NCI-H510A (cell line): ENCODE measurements at places on chromosomes 12 and 14.

- no peak for DNase-seq
These were observed at the start of gene PAH for GRCh38 chr12:102917026-102917787. PAH (minus strand) TSS chr12:102917244; CDS start chr12:102917130, 114 bp downstream.

GRCh38 chr14:97380539-97380941 is 583.4 kb downstream of the VRK1 start:
- no peak for DNase-seq

GRCh38 chr12:43992856-43993255 is 157.0 kb downstream of the TMEM117 start:
- DNase-seq: no peak

GRCh38 chr14:21244544-21244943 is 24.7 kb downstream of the HNRNPC start:
- DNase-seq: no peak

GRCh38 chr14:71355324-71356201 is 448.3 kb downstream of the PCNX1 start:
- DNase-seq: no peak

GRCh38 chr14:59342516-59343484 is 122.4 kb downstream of the GPR135 start:
- DNase-seq: no peak

- DNase-seq: no peak
These were observed 12.1 kb downstream of the SLC7A8 start for GRCh38 chr14:23171222-23171975.

DNA sequence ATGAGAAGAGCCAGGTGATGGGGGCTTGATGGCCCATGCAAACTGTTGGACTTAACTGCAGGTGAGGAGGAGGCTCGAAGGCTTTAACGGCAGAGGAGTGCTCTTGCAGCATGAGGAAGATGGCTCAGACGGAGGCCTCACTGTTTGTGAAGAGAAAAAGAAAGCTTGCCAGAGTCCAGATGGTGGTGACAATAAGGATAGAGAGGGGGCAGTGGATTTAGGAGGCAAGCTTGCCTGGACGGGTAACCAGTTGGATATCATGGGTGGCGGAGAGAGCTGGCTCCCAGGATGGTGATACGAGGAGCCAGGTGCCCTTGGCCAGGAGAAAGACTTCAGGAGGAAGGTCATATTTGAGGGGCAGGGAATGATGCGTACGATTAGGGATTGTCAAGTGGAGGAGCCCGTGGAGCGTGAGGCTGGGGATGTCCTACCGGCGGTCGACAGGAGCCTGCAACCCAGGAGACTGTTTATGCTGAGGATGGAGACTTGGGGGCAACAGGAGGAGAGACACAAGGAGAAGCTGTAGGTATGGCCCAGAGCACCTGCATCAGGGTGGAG is 71.8 kb downstream of the CACNA1C start:
- no peak for DNase-seq

- no peak for DNase-seq
These were observed 48.7 kb upstream of the USP15 start for GRCh38 chr12:62211510-62211909.

GRCh38 chr12:110965574-110965973 is 45.2 kb upstream of the MYL2 start:
- DNase-seq: no peak

DNA sequence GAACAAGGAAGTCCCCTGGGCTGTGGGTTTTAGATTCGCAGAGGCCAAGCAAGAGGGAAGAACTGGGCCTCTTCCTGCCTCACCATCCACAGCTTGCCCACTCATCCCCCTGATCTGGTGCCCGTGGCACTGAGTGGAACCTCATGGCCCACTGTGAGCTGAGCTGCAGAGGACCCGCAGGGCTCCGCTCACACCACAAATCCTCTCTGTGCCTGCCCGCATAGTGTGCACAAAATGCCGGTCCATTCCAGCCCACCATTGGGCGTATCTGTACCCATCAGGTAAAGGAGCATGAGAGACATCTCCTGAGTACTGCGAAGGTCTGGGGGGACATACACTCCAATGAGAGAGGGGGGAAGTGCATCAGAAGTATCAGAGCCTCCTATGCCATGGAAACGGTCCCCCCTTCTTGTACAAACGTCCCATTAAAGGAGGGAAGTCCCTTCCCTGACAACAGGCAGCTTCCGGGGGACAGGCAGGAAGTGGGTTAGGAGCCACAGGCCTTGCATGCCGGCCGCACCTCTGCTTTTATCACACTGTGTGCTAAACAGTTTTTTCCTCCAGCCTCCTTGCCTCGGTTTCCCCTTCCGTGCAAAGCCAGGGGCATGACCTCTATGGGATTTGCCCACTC is 309.4 kb upstream of the DIO3 start:
- no peak for DNase-seq

- DNase-seq: no peak
These were observed 313.4 kb downstream of the ETNK1 start for GRCh38 chr12:22938323-22938722.

DNA sequence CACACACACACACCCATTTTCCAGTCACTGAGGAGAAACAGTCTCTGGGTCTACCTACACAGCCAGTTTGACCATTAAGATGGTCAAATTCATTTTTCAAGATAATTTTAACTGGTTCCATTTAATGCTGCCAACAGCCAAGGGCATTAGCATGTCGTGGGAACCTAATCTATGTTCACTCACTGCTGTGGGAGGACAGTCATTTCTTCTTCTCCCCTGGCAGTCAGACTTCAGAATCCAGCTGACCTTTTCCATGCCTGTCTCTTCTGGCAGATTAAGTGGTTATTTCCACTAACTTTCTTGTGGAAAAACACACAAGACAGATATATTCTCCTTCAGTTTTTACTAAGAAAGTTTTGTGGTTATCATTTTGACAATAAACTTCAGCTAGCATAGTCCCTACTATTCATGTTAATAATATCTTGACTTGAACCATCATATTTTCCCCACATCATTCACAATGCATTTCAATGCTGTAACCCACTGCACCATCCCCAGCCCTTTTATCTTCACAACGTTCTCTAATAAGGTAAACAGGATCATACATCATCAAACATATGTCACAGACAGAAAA is 82.2 kb downstream of the DAD1 start:
- DNase-seq: no peak

DNA sequence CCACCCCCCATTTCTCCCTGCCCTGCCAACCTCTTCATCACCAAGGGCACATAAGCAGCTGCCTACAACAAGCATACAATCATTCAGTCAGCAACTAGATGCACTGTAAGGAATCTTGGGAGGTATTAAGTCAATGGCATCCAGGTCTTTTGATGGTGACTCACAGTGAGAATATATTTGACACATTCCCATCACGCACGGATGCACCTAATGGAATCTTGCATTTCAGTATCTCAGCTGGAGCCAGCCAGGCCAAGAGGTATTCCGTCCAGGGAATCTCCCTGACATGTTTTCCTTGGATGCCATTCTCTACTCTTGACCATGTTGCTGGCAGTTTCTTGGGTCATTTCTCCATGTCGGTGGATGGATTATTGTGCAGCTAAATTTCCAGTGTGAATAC is 73.9 kb upstream of the CAPRIN2 start:
- DNase-seq: no peak

DNA sequence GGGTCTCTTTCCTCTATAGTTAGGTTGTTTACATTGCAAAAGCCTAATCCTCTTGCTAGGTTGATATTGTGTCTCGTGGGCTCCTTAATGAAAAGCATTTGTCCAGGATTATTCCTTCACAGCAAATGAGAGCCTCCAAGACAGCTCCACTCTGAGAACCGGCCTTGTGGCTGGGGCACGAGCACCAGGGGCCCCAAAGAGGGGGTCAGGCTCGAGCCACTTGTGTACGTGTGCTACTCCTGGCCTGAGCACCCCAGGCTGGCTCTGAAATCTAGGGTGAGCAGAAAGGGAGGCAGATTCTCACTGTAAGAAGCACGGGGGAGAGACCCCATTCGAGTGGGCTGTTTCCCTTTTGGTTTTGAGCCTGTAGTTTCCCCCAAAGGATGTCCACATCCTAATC is 45.0 kb upstream of the FZD10 start:
- DNase-seq: no peak

GRCh38 chr12:108099073-108099472 is 30.0 kb upstream of the WSCD2 start:
- DNase-seq: no peak

DNA sequence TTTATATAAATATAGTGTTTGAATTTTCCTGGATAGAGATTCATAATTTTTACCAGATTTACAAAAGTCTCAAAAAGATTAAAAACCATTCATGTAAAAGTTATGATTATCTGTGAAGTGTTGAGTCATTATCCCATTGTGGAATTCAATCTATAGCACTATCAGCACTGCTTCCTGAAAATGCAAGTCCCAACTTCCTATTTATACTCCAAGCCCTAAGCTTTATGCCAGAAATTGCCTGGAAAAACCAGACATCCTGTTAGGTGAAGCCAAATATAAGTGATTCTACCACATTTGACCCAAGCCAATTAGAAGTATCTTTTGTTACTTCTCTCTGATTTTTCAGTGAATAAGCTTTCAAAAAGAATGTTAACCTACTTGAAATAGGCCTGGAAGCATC is 129.1 kb downstream of the GPR135 start:
- DNase-seq: no peak

GRCh38 chr14:70358631-70359030 is 852 bp downstream of the COX16 start:
- DNase-seq: no peak

DNA sequence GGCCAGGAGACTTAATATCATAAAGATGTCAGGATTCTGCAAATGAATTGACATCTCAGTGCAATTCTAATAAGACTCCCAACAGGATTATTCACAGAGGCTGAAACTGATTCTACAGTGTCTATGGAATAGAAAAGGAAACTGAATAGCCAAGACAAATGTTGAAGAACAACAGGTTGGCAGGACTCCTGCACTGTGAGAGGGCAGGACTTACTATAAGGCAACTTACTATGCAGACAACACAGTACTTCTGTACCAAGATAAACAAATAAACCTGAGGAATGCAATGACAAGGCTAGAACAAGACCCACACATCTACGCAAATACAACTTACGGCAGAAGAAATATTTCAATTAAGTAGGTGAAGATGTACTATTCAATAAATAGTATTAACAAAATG is 132.2 kb upstream of the FKBP4 start:
- DNase-seq: no peak

- DNase-seq: no peak
These were observed 6.0 kb upstream of the PCNX1 start for GRCh38 chr14:70901269-70901668.

DNA sequence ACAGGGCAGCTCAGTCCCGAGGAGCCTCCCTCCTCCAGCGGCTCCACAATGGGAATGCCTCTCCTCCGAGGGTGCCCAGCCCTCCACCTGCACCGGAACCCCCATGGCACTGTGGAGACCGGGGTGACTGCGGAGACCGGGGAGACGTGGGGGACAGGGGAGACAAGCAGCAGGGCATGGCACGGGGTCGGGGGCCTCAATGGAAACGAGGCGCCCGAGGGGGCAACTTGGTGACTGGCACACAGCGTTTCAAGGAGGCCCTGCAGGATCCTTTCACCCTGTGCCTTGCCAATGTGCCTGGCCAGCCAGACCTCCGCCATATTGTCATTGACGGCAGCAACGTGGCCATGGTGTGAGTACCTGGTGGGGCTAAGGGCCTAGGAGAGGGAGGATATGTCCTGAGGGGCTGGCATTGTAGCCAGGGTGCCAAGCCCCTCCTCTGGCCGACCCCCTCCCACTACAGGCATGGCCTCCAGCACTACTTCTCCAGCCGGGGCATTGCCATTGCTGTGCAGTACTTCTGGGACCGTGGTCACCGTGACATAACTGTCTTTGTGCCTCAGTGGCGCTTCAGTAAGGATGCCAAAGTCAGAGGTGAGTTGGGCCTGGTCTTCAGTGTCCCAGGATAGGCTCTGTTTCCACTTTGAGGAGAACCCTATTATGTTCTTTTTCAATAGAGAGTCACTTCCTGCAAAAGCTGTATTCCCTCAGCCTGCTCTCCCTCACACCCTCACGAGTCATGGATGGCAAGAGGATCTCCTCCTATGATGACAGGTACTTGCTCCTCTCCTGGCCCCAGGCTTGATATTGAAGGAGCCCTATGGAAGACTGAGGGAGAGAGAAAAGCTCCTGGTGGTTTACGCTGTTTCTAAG is 2.7 kb downstream of the KHNYN start:
- DNase-seq: no peak

DNA sequence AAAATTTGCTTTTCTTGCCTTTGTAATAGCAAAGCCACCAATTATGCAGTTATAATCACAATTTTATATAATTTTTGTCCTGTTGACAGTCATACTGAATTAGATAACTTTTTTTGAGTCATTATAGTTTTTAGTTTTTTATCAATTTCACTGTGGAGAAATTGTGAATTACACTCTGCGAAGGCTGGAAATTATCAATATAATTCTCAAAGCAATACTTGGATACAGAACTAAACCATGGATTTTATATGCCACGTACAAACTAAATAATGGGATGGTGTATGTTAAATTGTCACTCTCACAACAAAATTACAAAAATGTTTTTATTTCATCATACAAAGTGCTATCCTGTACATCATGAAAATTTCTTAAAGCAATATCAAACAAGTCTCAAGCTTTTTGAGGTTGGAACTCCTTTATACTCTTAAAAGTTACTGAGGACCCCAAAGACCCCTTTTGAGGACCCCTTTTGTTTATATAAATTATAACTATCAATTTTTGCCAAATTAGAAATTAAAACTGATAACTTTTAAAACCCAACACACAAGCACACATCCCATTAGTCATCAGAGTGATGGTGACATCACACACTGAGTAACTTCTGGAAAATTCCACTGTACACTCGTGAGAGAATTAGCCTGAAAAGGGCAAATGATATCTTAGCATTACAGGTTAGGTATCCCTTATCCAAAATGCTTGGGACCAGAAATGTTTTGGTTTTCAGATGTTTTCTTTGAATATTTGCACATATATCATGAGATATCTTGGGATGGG is 19.8 kb upstream of the AQP2 start:
- no peak for DNase-seq

GRCh38 chr14:77714926-77715325 is 7.0 kb downstream of the SLIRP start:
- no peak for DNase-seq

DNA sequence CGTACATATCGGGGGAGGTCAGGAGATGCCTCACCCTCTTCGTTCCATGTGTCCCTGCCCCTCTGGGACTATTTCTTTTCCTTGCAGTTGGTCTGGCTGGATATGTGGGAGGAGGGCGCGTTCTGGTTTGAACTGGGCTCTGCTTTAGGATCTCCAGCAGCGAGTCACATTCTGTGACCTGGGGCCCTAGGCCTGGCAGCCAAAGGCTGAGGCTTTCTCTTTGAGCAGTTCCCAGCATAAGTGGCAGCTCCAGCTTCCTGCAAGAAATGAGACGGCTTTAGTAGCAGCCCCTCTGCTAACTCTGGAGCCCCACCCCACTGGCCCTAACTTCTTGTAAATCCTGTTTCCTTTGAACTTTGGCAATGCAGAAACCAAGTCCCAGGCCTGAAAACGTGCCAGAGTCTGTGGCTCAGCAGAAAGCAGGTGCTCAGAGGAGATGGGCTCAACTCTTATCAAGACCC is 274.8 kb downstream of the DPF3 start:
- no peak for DNase-seq

- no peak for DNase-seq
These were observed 36.2 kb upstream of the TMX1 start for GRCh38 chr14:51203881-51204280.
